ENCODE measurements at places on chromosomes 6 and 20. TPM values are rescaled to one million over a fixed set of nuclear protein-coding genes. Genes with fewer than 3 reads are reported as not detected.

DNA sequence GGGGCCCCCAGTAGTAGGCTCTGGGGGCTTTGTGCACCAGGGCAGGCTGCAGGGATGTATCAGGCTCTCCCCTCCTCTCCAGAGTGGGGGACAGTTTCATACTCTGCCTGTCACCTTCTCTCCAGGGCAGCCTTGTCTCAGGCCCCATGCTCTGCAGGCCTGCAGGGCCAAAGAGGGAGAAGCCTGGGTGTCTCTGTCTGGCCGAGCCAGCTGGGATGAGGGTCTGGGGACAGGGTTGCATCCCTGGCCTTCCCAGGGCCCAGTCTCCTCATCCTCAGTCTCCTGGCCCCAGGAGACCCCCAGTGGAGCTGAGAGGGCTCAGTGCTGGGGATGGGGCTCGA lies 14.8 kb upstream of the IP6K3 start:
- DNase-seq = no peak
- H3K4me1 ChIP-seq = no peaks in the 10 kb centered on the region
- H3K4me3 ChIP-seq = no peak overlapping the region
- H3K27me3 ChIP-seq = no peaks in the 10 kb centered on the region
- no peaks in the 10 kb centered on the region for H3K36me3 ChIP-seq

DNA sequence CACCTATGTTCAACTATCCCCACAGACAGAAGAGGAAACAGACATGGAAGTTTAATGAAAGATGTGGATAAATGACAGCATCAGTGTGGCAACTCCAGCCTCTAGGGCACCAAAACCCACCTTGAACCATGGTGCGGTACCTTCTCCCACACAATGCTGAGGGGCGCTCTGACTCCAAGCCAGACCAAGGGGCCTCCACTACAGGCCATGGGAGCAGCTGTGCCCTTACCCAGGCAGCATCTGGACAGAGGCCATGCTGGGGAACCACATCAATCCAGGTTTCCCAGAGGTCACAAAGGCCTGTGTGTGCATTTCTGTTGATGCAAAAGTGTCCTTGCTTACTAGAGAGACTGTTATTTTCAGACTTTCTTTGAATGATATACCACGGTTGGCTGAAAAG lies 4.1 kb downstream of the PRR18 start:
- H3K36me3 ChIP-seq = no peaks in the 10 kb centered on the region
- DNase-seq = no peak
- H3K27me3 ChIP-seq = peaks cover 43% of the 10 kb centered on the region
- no peak overlapping the region for H3K4me3 ChIP-seq

The C6orf132 gene
- total RNA-seq = 0.26 TPM

- DNase-seq = no peak
- no peak overlapping the region for H3K27ac ChIP-seq
- no peak overlapping the region for H3K4me3 ChIP-seq
Measured at GRCh38 chr20:54429364-54429763, 46.0 kb upstream of the DOK5 start.

DNA sequence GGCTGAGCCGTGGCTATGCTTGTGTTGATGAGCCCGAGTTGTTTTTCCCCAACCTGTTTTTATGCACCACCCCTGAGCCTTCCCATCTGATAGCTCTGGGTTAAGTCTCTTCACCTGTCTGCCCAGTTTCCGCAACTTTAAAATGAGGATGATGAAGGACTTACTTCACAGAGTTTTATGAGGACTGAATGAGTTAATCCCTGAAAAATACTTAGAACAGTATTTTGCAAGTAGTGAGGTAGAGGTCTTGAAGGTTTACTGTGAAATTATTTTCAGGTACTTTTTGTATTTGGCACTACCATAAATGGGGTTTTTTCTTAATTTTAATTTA lies 3.2 kb downstream of the MTG2 start:
- peaks cover 41% of the 10 kb centered on the region for H3K4me1 ChIP-seq
- no peak overlapping the region for H3K4me3 ChIP-seq
- no peak for DNase-seq
- H3K36me3 ChIP-seq = peaks cover 6% of the 10 kb centered on the region
- no peak overlapping the region for H3K27ac ChIP-seq

DNA sequence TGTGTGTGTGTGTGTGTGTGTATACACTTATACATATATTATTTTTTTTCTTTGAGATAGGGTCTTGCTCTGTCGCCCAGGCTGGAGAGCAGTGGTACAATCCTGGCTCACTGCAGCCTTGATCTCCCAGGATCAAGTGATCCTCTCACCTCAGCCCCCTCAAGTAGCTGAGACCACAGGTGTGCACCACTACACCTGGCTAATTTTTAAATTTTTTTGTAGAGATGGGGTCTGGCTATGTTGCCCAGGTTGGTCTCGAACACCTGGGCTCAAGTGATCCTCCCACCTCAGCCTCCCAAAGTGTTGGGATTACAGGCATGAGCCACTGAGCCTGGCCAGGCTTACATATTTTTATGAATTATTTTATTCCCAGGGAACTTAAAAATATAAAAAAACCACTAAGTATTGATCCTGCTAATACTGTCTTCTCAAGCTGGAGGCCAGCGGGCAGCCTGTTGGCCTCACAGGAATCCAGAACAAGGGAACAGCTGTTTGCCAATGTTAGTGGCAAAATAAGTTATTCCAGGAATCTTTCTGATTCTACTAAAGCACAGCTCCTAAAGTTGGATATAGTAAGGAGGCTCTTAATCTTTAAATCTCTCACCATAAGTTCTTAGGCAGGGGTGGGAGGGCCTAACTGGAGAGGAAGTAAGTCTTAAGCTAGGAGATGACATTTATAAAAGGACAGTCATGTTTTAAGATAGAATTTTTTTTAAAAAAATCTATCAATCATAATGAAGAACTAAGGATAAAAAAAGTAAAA lies 135.5 kb upstream of the NUP153 start:
- no peak overlapping the region for H3K27ac ChIP-seq
- H3K4me1 ChIP-seq = no peaks in the 10 kb centered on the region
- H3K36me3 ChIP-seq = no peaks in the 10 kb centered on the region
- peaks cover 17% of the 10 kb centered on the region for H3K27me3 ChIP-seq
- H3K4me3 ChIP-seq = no peak overlapping the region

DNA sequence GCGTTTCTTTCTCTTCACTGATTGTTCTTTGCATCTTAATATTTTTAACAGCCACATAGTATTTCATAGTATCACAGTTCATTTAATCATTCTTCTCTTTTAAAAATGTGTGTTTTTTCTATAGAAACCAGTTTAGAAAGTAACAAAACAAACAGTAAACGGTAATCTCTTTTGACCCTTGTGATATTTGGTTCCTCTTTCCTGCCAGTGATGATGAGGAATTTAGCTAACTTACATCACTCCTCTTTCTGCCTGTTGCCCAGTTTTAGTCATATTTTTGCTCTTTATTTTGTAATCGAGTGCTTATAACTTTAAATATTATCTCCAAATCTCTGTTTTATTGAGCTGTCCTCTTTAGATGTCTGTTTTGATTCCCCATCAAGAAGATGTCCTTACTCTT lies 38.1 kb upstream of the ZBTB24 start:
- H3K27me3 ChIP-seq = no peaks in the 10 kb centered on the region
- DNase-seq = no peak
- H3K36me3 ChIP-seq = peaks cover 5% of the 10 kb centered on the region
- H3K4me3 ChIP-seq = no peak overlapping the region
- no peak overlapping the region for H3K27ac ChIP-seq
- H3K4me1 ChIP-seq = peaks cover 11% of the 10 kb centered on the region
